ENCODE measurements at places on chromosomes 1 and 21. TPM values are rescaled to one million over a fixed set of nuclear protein-coding genes. Genes with fewer than 3 reads are reported as not detected.

- DNase-seq: no peak
These were observed 7.3 kb downstream of the GNG4 start for GRCh38 chr1:235642011-235642942.

GRCh38 chr1:220093361-220094015 is 444 bp upstream of the IARS2 start:
- DNase-seq: no peak

DNA sequence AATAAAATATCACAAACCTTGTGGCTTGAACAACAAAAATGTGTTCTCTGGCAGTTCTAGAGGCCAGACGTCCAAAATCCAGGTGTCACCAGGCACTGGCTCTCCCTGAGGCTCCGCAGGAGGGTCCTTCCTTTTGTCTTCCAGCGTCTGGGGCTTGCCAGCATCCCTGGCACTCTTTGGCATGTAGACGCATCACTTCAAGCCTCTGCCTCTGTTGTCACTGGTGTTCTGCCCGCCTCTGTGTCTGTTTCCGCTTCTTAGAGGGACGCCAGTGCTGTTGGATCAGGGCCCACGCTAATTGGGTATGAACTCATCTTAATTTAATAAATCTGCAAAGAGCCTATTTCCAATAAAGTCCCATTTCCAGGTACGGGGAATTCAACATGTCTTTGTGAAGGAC is 273.7 kb upstream of the C1orf174 start:
- no peak for DNase-seq

GRCh38 chr1:64325856-64326255 is 122.4 kb downstream of the UBE2U start:
- DNase-seq: no peak

DNA sequence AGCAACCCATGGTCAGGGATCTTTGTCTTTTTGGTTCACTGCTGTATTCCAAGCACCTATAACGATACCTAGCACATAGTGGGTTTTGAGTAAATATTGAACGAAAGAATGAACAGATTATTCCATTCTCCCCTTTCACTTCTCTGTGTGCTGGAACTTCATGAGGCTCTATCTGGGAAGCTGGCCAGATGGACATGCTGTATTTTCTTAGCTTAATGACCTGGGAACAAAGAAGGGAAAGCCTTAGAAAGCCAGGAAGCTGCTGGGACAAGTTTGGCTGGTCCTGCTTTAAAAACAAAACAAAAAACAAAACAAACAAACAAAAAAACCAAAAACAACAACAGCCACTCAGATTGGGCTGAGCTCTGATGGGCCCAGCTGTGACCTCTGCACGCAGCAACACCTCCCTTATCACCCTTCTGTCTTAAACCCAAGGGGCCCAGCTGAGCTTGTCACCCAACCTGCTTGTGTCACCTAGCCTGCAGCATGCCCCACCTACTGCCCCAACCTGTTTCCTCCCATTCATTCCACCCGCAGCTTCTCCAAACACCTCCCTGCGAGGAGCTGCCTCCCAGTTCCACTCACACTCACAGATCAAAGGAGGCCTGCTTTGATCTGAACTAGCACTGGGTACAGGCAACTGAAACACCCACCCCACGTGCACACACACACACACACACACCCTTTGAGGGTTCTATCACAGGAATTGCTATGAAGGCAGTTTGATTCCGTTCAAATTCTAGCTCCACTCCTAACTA is 37.1 kb downstream of the SLC30A1 start:
- no peak for DNase-seq

DNA sequence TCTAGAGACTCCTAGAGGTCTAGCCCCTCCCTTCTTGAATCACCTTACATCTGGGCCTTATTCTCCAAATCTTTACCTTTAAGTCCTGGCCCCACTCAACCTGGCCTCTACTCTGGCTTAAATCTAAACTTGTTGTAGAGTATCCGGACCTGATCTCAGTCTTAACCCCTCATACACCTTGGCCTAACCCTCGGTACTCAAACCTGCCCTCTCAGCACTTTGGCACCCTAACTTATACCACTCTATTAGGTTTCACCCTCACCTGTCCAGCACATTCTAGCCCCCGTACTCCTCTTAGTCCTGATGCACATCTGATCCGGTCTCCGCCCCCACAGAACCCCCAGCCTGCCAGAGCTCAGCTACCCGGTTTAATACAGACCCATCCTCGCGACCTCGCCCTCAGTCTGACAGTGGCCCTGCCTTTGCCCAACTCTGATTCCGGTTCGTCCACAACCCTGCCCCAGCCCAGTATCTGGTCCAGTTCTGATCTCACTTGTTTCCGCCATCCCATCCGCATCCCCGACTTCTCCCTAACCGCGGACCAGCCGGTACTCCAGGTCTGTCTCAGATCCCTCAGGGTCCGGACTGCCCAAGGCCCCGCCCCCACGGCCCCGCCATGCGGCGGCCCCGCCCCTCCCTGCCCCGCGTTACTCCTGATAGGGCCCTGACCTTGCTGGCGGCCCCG is 1.5 kb downstream of the TRIM62 start:
- peak; percentile 83 for DNase-seq

DNA sequence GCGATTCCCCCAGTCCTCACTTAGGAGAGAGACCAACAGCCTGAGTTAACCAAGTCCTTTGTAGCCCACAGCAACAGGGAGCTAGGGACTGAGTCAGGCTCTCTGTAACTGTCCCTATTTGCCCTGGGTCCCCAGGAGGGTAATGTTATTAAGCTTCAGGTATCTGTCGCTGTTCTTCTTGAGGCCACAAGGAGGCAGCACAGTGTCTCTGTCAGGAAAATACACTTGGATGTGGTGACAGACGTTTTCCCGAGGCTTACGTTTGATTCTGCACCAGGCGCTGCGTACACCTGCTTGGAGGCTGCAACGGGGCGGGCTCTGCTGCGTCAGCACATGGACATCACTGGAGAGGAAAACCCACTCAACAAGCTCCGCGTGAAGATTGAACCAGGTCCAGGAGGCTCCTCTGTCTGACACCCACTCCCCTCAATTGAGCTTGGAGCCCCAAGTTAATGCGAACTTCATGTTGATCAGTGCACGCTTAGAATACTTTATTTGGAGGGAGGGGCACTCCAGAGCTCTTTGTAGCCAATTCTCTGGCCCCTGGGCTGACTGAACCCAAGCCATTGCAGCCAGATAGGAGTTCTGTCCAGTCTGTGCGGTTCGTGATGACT is 10.7 kb upstream of the ELF3 start:
- no peak for DNase-seq

- no peak for DNase-seq
These were observed 37.0 kb downstream of the SERBP1 start for GRCh38 chr1:67393240-67393639.

DNA sequence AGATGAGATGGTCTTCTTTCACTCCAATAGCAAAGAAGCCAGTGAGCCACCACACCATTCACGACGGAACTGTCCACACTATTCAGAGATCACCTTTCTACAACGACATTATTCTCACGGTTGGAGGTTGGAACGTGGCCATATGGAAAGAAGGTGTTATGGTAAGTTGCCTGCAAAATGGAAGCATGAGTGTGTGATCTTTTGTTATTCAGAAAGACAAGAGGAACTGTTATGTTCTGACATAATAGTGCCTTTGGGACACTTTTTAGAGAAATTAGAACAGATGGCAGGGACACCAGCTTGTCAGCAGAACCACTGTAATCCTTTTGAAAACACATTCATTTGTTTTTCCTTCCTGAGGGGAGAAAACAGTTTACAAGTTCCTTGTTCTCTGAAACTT is 75.8 kb upstream of the MCOLN3 start:
- DNase-seq: no peak

DNA sequence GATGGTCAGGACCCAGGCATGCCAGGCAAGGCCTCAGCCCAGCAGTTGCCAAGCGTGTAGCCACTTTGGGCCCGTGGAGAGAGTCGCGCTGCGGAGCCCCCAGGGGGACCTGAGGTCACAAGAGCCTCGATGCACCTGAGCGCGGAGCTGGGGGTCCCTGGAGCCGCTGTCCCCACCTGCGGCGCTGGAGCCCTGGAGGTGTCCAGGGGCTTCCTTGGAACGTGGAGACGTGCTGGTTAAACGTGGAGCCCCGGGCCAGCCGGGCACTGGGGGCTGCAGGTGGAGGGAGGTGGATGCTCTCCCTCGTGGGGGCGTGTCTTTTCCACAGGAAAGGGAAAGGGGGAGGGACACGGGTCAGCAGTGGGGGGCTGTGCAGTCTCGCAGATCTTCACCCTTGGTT is 3.1 kb downstream of the PLCH2 start:
- no peak for DNase-seq

DNA sequence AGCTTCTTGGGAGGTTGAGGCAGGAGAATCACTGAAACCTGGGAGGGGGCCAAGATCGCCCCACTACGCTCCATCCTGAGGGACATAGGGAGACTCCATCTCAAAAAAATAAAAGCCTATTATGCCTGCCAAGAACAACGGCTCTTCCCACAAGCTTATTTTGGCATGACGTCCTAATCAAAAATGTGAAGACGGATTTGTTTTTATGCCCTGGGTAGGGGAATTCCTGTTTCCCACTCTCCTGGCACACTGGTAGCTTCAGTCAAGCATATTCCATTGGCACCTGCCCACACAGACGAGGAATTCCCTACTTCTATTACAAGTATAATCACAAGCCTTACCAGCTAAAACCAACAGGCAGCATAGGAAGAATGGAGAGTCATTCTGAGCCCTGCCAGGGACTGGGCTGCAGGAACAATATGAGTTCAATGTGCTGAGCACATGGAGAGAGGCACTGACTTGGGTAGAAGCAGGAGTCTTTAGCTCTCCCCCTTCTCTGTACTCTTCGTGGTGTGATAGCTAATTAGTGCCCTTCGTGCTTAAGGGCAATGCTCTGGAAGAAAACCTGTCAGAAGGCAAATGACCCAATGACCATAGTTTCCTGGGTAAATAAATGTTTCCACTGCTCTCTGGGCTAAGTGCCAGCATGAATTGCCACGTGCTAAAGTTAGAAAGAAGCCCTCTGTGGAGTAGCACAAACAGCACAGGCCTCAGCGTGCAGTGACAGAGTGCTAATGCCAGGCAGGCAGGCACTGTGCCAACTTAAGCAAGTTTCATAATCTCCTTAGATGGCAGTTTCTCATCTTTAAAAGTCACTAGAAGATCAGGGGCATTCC is 16.8 kb downstream of the TNFSF4 start:
- DNase-seq: no peak

- no peak for DNase-seq
These were observed 20.9 kb upstream of the LYPLAL1 start for GRCh38 chr1:219152751-219153150.

DNA sequence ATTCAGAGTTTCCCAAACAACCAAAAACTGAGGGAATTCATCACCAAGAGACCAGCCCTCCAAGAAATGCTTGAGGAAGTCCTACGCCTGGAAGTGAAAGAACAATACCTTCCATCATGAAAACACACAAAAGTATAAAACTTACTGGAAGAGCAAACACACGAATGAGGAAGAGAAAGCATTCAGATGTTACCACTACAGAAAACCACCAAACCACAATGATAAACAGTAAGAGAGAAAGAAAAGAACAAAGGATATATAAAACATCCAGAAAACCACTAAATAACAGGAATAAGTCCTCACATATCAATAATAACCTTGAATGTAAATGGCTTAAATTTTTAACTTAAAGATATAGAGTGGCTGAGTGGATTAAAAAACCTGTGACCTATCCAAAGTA is 58.5 kb upstream of the BCL10 start:
- DNase-seq: no peak

DNA sequence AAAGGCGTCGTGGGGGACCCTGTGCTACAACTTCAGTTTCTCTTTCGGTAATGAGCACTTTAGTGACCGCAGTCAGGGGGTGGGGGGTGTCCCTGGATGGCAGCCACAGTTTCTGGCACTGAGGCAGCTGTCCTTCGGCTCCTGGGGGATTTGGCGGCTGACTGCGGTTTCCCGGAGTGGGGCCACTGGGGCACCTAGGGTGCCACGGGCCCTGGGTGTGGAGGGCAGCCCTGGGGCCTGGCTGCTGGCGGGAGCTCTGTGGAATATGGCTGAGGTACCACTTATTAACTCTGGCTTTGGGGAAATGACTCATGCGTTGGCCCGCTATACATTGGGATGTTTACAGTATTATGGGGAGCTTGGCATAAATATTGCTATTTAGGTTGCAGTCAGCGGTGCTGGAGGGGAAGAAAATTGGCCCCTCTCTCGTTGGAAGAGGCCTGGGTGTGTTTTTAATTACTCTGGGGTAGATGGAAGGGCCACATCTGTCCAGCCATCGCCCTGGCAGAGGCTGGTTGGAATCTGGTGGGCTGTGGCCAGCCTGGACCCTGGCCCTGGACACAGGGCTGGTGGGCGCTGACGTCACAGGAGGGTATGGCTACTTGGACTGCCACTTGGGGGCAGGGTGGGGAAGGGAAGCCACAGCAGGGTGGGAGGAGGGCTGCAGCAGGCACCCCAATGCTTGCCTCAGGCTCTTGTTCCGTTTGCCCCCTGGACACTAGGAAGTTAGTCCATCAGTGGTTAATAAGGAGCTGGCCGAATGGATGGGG is 2.0 kb downstream of the EPHB2 start:
- DNase-seq: no peak

- DNase-seq: no peak
These were observed 15.0 kb upstream of the ZMYM6 start for GRCh38 chr1:35046730-35047129.

- DNase-seq: no peak
These were observed 148.9 kb downstream of the KCNT2 start for GRCh38 chr1:196459383-196459782.

Gene TNFAIP8L2
- 1.6 TPM for total RNA-seq

Gene CD1B
- total RNA-seq: not detected

Gene ALPL
- 11.7 TPM for total RNA-seq

Gene ALG14
- total RNA-seq: 2.2 TPM

Gene EPHA10
- 0.13 TPM for total RNA-seq

Gene KCNA2
- 0.23 TPM for total RNA-seq

Gene CLSTN1
- total RNA-seq: 84.8 TPM

Gene CDKN2C
- not detected for total RNA-seq

Gene CD84
- not detected for total RNA-seq

Gene GPR37L1
- total RNA-seq: not detected

Measured in endothelial cell (in vitro differentiated cells).